ENCODE measurements at places on chromosomes 2 and 18.

- DNase-seq: no peak
Measured at GRCh38 chr2:150475479-150476250, 11.8 kb downstream of the RND3 start.

DNA sequence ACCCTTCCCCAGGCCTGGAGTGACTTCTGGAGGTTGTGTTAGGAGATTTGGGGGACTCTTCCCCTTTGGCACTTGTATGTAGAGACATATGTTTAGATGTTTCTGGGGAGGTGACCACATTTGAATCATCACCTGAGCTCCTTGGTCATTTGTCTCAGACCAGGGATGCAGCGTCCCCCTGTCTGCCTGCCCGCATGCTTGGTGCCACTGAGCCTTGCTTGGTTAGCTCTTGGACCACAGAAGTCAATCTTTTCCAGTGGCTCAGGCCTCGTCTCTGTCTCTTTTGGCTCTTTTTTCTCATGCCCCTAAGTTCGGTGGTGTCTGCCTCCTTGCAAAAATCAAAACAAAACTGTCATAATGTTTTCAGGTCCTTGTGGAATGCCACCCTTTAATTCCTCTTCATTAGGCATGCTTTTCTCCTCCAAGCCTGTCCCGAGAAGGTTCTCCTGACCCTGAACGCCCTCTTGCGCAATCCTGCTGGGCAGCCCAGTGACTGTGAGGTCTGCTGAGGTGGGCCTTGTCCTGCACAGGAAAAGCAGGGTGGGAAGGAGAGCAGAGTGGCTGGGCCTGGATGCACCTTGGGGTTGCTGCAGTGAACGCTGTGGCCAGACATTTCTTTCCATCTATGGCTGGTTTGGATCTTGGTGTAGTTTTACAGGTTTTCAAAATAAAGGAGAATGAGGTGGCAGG is 24.9 kb downstream of the GLI2 start:
- no peak for DNase-seq

DNA sequence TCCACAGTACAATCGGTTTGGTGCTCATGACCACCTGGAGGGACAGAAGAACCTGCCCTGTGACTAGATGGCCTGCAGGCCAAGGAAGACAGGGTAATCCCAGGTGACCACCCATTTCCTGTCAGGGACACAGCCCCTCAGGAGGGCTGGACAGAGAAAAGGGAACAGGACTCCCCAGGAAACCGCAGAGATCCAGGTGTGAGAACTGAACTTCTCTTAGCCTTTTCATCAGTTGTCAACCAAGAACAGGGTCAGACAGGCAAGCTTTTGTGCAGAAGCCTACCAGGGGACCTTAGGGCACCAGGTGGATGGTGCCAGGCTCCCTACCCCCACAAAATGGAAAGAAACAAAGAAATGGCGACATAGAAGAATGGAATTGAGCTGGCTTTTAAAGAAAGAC is 132.3 kb downstream of the HDAC4 start:
- DNase-seq: no peak

- DNase-seq: no peak
Measured at GRCh38 chr18:57687970-57688369, 66.3 kb upstream of the NARS1 start.

DNA sequence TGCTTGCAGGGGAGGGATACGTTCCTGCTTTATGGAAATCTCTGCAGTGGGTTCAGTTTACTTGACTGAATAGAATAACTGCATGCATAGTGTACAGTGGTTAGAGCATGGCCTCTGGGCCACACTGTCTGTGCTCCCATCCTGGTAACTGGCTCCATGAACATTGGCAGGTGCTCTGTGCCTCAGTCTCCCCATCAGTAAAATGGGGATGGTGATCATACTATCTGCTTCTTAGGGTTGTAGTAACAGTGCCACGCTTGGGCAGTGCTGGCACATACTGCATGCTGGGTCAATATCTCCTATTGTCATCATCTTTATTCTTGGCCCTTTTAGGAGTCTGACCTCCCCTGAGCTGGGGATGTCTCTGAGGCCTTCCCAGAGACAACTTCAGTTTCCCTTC is 117.3 kb downstream of the CTIF start:
- DNase-seq: no peak

DNA sequence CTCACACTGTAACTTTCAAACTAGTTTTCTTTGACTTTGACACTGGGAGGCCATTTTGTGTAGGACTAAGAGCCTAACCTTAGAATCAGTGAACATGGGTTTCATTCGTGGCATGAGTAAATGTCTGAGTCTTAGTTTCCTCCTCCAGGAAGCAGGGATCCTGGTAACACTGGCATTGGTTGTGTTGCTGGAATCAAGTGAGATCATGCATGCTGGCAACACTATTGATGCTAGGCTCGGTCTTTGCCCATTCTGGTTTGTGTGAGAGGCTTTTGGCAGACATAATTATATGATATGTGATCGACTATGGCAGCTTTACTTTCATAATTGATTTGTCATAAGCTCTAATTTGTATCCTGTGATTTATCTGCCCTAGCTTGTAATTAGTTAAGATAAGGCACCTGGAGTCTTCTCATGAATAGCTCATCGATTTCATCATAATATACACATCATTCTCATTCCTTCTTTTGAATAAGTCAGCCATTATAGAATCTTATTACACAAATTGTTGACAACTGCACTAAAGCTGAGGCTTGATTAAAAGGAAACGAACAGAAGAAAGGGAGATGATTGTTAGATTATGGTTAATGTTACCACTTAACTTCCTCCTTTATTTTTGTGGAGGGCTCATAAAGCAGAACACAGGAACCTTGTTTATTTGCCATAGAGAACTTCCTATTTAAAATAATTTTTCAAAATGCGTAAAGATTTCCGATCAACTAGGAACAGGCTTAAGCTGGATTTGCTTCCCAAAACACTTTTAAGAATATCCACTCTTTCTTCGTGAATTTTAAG is 12.6 kb downstream of the PPP1R1C start:
- no peak for DNase-seq

DNA sequence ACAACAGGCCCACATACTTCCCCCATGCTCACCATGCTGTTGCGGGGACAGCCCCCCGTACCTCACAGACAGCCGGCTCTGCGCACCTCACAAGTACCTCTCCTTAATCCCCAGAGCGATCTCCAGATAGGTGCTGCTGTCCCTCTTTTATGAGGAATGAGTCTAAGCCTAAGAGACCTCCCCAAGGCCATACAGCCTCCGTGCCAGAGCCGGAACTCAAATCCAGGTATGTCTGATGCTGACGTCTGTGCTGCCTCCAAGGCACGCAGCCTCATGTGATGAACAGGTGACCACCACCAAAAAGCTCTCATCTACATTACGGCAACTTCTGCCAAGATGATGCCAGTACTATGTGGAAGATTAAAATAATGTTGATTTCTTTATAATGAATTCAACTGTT is 85.2 kb downstream of the EIPR1 start:
- DNase-seq: no peak

DNA sequence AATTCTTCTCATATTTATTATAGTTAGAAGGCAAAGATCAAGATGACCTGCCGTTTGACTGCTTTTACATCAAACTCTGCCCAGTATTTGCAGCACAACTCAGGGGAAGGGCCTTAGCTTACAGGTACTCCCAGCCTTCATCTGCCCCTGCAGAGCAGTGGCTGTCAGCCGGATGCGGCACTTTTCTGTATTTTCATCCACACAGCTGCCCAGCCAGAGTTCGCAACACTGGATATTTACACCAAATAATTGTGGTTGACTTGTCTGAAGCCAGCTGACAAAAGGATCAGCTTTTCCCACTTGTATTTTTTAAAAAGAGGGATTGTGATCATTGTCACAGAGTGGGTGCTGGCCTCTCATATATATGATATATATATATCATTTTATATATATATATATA is 94.7 kb downstream of the FARSB start:
- DNase-seq: no peak

GRCh38 chr18:72456802-72457201 is 87.3 kb downstream of the CBLN2 start:
- no peak for DNase-seq

GRCh38 chr2:169395821-169396374 is 33.6 kb upstream of the LRP2 start:
- no peak for DNase-seq

DNA sequence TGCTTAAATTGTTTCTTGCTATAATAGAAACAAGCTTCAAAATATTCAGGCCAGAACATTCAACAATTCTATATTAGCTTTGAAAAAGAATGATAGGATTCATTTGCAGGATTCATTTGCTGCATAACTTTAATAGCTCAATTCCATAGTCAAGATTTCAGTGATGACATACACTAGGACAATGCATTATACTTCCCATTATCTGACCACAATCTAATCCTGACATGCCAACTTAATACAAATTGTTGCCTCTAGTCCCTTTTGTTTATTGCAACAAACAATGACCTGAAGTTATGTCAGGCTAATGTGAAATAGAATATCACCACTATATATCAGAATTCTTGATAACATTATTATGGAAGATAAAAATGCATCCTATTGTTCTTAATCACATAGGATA is 169.4 kb downstream of the DNAH7 start:
- DNase-seq: no peak

GRCh38 chr2:118055512-118056164 is 32.6 kb upstream of the INSIG2 start:
- no peak for DNase-seq

DNA sequence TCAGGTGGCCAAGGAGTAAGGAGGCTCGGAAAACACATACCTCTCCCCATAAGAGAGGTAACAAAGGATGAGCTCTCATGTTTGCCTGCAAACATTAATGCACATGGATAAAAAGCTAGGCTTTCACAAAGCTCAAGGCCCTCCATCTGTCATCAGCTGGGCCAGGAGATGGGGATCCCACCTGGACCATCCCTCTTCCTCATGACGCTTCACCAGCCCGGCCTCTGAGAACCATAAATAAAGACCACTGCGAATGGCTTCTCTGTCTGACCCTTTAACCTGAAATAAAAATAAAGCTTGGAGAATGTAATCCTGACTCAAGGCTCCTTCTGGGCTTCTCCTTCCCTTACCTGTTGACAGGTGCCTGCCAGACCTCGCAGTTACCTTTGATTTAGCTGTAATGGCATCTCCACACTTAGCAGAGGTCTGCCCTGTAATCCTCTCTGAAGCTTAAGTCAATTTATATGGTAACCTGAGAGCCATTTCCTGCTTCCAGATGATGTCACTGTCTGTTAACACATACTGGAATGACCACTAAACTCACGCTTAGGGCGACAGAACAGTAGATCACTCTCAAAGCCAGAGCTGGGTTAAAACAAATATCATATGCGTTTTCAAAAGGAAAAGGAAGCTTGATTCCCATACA is 29.3 kb upstream of the FOXI3 start:
- no peak for DNase-seq

DNA sequence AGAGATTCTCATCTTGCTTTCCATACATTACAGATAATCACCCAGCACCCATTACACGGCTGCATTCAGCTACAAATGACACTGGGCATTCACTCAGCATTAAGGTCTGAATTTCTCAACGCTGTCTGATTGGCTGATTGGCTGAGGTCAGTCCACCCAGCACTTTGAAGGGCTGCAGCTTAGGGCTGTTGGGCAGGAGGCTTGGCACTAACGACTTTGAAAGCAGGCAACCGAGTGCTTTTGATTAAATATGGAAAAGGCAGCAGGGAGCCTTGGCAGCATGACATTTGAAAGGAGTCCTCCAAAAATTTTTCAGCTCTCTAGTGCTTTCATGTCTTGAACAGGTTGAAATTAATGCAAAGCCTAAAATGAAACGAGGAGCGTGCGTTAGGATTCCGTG is 253.0 kb downstream of the DCDC2C start:
- no peak for DNase-seq

GRCh38 chr2:186440506-186440905 is 45.6 kb upstream of the ZC3H15 start:
- DNase-seq: no peak

DNA sequence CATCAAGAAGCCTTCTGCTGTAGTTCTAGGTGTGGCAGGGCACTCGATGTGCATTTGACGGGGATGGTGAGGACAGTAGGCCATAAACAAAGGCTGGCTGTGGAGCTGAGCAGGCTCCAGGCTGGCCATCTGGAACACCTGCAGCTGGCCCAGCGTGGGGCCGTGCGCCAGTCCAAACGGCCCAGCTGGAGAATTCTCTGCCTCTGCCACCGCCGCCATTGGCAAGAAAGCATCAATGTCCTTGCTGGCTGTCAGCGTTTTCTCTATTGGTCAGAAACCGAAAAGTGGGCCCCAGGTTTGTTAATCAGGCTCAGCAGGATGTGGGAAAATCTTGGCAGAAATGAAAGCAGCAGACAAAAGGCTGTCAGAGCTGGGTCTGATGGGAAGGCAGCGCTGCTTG is 24.0 kb upstream of the CTIF start:
- no peak for DNase-seq

DNA sequence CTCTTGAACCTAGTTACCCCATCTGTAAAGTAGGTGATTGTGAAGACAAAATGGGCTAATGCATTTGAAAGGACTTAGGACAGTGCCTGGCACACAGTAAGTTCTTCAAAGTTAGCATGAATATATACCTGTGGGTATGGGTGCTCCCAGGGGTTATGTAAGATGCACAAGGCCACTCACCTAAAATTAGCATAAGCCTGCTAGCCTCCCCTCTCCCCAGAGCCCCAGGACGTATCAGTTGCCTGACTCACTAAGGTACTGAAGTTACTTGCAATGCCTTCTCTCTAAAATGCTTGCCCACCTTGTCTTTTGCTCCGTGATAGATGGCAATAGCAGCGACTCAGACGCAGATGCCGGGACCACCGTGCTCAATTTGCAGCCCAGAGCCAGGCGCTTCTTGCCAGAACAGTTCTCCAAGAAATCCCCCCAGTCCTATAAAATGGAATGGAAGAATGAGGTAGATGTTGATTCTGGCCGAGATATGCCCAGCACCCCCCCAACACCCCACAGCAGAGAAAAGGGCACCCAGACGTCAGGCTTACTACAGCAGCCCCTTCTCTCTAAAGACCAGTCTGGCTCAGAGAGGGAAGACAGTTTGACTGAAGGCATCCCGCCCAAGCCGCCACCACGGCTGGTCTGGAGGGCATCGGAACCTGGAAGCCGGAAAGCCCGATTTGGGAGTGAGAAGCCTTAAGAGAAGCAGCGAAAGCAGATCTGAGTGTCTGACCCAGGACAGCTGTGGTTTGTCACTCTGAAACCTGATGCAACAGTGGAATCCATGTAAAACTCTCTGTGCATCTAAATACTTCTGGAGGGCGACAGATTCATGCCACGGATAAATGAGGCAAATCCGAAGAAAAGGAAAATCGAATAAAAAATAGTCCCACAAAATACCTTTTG is 53.8 kb upstream of the TMEM182 start:
- no peak for DNase-seq

DNA sequence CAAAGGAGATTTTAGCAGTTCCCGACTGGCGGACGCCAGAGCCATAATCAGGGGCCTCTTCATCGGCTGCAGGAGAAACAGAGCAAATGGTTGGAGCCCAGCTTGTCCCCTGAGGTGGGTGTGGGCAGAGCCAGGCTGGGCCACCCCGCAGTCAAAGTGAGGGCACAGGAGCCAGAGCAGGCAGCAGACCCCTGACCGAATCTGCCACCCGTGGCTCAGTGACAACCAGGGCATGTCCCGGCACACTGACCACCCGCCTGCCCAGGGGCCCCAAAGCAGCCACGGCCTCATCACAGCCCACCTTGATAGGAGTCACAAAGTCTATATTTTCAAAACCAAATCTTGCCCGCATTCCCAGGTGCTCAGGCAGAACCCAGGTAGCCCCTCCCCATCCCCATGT is 55.6 kb downstream of the AQP12A start:
- DNase-seq: no peak
